Activated T-cell treated with anti-CD3 and anti-CD28 coated beads for 24 hours (primary cell): ENCODE measurements at places on chromosomes 12 and 14.

DNA sequence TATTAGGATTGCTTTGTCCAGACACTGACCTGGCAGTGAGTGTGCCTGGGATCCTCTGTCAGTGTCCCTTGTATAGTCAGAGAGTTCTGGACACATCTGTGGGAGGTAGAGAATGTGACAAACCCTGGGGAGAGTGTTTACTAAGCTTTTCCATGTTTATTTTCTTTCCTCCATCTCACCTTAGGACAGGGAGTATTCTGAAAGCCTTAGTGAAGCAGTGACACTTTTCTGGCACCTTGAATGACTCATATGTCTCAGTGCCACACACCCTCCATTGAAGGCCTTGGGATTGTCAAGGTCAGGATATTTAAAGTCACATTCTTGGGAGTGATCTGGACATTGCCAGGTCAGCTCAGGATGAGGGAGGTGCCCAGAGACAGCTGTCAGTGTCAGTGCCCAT, 34.9 kb upstream of the CTDSP2 start:
- no peak for DNase-seq

GRCh38 chr12:117119592-117120198, 20.5 kb upstream of the TESC start:
- no peak for DNase-seq

DNA sequence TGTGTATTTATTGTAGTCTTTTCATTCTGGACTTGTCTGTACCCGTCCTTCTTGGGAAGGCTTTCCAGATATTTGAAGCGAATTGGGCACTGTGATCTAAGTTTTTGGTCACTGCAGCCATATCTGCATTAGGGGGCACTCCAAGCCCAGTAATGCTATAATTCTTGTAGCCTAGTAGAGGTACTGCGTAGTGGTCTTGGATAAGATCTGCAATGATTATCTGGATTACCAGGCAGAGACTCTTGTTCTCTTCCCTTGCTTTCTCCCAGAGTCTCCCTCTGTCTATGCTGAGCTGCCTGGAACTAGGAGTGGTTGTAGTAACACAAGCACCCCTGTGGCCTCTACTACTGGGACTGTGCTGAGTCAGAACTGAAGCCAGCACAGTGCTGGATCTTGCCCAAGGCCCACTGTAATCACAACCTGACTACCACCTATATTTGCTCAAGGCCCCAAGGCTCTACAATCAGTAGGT, 30.0 kb downstream of the SLC38A2 start:
- no peak for DNase-seq

GRCh38 chr12:24979329-24979728, 30.4 kb upstream of the BCAT1 start:
- no peak for DNase-seq

GRCh38 chr12:74538491-74539258, 1.0 kb downstream of the ATXN7L3B start:
- no peak for DNase-seq

DNA sequence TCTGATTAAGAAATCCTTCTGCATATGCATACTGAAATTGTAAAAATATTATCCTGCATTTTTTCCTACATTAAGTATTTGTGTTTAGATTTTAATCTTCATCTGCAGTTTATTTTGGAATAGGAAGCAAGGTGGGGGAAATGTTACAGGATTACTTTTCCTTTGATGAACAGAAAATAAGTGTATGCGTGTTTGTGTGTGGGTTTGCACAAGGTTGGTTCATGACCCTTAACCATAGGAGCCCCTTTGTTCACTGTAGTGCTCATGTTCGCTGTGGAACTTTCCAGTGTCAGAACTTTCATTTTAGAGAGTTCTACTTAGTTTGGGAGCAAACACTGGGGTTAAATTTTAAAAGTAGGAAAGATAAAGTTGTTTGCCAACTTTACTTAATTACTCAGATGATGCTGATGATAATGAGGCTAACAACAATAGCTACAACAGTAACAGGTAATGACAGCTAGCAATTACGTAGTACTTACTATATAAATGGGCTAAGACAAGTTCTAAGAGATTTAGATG, 6.4 kb upstream of the A2M start:
- DNase-seq: no peak

DNA sequence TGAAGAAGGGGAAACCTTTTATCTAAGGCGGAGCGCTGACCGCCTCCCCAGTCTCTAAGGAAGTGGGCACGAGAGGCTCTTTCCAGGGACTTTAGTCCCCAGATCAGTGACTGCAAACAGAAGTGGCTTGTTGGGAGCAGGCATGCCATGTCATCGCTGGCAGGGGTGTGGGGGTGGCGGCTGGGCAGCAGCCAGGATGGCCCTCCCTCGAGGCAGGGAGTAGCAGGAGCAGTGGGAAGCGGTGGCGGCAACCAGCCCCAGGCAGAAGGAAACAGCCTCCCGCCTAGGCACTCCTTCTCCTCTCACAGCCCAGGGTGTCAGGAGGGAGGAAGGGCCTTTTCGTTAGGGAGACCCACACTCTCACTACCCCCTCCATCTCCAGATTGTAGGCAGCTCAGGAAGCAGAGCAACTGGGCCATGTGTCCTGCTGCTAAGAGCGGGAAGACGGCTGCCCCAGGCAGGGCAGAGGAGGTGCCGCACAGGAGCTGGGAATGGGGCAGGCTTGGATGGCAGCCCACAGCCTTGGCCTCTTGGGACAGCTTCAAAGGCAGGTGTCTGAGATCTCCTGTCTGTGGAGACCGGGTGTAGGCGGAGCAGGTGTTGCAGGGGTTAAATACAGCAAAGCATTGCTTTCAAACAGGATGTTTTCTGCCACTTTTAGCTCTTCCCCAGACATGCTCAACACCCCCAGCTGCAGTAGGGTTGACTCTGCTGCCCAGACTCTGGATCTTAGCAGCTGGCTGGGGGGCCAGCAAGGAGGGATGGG, 21.8 kb downstream of the VDR start:
- no peak for DNase-seq

DNA sequence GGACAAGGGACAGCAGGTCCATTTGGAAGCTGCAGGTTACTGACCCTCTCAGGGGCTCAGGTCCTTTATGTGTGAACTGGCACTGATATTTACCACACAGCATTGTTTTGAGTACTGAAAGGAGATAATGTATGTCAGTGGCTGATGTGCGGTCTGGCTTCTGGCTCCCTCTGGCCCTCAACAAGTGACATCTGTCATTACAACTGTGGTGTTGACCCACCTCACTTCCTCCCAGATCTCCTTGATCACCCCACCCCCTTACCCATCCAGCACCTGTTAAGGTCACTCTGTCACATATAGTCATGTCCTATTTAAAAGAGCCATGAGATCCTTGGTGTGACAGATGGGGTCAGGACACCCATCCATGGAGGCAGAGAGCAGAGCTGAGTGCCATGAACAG, 22.7 kb upstream of the PRIMA1 start:
- DNase-seq: no peak

DNA sequence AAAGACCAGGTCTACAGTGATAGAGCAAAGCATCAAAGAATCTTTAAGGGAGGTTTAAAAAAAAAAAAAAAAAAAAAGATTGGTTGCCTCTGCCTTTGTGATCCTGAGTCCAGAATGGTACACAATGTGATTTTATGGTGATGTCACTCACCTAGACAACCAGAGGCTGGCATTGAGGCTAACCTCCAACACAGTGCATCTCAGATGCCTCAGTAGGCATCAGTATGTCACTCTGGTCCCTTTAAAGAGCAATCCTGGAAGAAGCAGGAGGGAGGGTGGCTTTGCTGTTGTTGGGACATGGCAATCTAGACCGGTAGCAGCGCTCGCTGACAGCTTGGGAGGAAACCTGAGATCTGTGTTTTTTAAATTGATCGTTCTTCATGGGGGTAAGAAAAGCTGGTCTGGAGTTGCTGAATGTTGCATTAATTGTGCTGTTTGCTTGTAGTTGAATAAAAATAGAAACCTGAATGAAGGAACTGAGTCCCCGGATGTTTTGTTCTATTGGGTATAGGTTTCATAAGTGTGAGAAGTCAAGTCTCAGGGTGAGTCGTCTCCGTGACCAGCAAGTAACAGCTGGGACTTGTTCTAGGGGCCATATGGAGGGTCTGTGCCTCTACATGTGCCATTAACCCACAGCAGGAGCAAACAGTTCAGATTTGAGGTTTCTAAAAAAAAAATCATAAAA, 9.3 kb downstream of the PEBP1 start:
- no peak for DNase-seq

- no peak for DNase-seq
Observed at GRCh38 chr12:12714276-12715021, 2.7 kb upstream of the CDKN1B start.
